Forelimb muscle (tissue), 1 donor: ENCODE measurements at places on chromosomes 3 and 15. TPM values are rescaled to one million over a fixed set of nuclear protein-coding genes. Genes with fewer than 3 reads are reported as not detected.
A peak's percentile ranks its signal among the peaks of the same experiment; 100 is the strongest.

DNA sequence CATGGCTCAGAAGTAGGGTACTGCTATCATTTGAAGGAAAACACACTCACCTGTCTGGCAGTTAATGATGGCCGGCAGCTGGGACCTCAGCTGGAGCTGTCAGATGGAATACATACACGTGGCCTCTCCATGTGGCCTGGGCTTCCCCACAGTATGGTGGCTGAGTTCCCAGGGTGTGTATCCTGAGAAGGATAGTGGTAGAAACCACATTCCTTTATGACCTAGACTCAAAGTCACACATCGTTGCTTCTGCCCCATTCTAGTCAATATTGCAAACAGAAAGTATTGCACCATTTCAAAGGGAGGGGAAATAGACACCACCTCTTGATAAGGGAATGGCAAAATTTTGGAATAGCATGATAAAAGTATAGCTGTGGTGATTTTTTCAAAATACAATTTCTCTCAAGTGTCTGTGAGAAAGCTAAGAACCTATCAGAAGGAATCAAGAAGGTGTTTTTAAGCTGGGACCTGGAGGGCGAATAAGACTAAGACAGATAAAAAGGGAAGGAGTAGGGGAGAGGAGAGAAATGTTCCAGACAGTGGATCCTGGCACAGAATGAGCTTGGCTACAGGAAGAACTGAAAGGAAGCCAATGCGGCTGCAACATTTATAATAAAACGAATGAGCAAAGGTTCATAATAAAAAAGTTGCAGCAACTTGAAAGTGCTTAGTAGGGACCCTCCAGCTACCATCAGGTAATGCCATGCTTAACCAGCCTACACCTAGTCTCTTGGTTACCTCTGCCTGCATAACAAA, 40.1 kb upstream of the GALNT15 start:
- no peak for DNase-seq

- DNase-seq: no peak
Observed at GRCh38 chr3:134471521-134472193, 14.1 kb downstream of the ANAPC13 start.

- DNase-seq: peak; percentile 71
Observed at GRCh38 chr3:144265542-144266100, 294.0 kb downstream of the DIPK2A start.

Gene CLDN16
- polyA plus RNA-seq: 0.13 TPM

DNA sequence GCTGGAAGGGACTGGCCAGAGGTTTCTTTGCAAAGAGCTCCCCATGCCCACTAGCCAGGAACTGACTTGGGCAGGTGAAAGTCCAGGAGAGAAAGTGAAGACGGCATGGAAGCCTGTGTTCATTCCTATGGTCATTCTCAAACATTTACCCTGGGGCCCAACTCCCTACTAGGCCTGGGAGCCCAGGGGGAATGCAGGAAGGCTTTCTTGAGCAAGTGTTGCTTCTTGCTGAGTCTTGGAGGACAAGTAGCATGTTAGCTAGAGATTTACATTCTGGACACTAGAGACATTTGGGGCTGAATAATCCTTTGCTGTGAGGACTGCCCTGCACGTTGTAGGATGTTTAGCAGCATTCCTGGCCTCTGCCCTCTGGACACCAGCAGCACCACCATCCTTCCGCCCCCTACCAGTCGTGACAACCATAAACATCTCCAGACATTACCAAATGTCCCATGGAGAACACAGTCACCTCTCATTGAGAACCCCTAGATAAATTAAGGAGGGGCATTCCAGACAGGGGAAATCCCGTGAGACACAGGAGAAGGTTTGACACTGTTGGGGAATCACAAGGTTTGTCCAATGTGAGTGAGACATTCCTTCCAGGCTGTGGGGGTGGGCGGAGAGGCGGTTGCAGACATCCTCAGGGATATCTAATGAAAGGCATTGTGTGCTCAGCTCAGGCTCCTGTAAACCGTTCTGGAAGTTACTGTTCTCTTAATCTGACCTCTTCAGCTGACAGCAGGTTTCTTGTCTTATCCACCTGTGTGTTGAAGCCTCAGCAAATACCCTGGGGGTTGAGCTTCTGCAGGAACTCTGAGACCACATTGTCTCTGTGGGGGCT, 236.2 kb downstream of the TLE3 start:
- no peak for DNase-seq

Gene FBXO40
- 3.4 TPM for polyA plus RNA-seq

DNA sequence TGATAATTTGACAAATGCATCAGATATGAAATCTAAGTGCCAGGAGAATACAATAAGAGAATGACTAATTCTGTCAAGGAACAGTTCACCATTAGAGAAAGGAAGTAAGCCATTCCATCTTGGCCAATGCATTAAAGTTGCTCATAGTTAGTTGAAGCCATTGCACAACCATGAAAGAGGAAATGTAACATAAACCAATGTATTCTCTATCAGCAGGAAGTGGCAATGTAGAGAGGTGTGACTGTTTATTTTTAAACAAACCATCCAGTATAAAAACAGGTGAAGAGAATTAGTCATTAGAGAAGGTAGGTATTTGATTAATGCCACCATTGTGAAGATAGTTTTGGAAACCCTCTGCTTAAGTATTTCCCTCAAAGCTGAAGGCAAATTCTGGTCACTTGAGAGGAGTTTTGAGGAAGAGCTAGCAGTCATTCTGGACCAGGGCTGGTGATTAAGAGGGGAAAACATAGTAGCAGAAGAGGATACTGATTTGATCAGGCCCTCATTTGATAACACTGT, 10.7 kb upstream of the ANXA2 start:
- DNase-seq: no peak

GRCh38 chr3:135143474-135143873, 348.4 kb downstream of the EPHB1 start:
- no peak for DNase-seq

- DNase-seq: no peak
Observed at GRCh38 chr3:52137311-52137710, 16.9 kb downstream of the POC1A start.

DNA sequence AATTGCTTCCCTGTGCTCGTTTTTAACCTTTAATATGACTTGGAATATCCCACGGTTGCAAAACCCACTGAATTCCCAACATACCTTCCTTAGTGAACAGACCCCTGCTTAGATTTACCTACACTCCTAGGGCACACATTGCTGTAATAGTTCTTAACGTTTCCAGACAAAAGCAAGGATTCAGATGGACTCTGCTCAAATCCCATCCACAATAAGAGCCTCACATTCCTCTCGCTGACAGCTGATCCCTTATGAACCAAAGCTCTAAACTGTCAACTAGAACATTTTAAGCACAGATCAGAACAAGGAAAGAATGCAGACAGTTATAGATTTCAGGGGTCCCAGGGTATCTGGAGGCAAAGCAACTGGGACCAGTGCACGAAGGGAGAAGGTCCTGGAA, 248.3 kb upstream of the ICE2 start:
- no peak for DNase-seq

DNA sequence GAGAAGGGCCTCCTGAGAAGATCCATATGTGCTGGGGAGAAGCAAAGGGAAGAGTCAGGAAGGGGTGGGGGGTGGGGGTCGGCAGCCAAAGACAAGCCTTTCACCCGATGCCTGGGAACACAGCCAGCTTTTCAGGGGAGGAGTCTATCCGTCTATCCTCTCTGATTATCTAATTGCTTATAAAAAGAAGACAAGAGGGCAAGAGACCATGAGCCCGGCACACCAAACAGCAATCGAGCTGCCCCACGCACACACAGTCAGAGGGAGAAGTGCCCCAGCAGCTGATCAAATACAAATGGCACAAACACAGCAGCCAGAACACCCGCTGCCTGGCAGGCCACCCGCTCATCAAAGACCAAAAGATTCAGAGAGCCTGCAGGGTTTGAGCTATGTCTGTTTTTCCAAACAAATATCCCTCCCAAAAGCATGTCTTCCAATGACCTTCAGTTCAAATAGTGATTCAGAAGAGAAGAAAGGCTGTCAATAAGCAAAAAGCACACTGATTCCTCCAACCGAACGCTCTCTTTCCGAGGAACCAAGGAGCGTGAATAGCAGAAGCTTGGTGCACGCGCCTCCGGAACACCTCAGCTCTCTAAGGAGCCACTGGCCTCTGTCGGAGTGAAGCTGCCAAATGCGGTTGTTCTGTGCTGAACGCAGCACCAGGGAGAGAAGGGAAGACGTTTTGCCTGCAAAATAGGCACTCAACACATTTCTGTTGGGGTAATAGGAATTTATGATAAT, 419.2 kb downstream of the OCA2 start:
- DNase-seq: no peak

DNA sequence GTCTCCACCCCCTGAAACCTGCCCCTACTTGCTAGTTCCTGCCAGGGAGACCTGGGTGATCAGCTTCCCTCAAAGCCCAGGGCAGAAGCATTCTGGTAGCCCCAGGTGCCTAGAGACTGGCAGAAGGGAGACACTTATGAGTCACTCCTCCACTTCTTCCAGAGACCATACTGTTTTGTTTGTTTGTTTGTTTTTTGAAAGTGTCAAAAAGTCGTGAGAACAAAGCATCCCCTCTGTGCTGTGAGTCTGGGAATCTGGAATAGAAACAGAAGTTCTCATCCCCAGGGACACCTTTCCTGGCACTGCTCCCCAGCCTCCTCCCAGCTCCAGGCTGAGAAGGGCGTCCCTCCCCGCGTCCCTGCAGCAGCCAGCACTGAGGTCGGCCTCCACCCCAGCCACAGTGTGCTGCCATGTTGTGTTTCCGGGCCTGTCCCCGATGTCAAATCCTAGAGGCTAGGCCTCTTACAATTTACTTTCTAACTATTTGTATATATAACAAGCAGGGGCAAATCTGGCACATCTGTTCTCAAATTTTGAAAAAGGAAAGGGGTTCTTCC, 573.0 kb downstream of the RBMS3 start:
- DNase-seq: no peak

Gene PEX5L
- 0.39 TPM for polyA plus RNA-seq

- no peak for DNase-seq
Observed at GRCh38 chr15:51312166-51313073, 26.0 kb downstream of the CYP19A1 start.

GRCh38 chr15:59439576-59439975, 1.6 kb downstream of the FAM81A start:
- DNase-seq: no peak
